Amniotic stem cell (primary cell): ENCODE measurements at places on chromosomes 6 and 20.

- no peak for DNase-seq
These were observed 1.5 kb downstream of the TMEM181 start for GRCh38 chr6:158561321-158561884.

GRCh38 chr6:170445487-170445886 lies 107.6 kb downstream of the PSMB1 start:
- no peak for DNase-seq

DNA sequence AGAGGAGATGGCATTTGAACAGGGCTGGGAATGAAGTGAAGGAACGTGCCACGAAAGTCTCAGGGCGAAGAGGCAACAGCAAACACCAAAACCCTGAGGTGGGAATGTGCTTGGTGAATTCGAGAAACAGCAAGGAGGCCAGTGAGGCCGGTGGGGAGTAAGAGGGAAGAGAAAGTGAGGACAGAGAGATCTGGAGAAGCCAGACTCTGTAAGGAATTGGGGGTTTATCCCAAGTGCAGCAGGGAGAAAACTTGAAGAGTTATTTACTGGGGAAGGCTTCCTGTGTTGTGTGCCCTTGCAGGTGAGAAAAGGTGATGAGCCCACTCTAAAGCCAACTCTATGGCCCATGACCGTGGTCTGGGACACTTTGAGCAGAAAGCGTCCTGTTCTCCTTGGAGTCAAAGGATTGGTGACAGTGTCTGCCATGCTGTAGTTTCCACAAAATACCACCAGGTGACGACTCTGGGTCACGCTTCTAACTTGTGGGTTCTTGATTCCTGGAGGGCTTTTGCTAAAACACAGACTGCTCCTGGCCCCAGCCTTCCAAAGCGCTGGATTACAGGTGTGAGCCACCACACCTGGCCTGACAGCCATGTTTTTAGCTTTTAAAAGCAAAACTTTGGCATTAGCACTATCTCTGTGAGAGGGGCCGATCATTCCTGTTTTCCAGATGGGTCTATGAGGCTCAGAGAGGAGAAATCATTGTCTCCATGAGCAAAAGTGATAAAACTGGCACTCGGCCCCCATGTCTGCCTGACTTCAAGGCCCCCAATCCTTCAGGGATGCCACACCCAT lies 18.0 kb upstream of the CSNK2A1 start:
- peak; percentile 41 for DNase-seq

DNA sequence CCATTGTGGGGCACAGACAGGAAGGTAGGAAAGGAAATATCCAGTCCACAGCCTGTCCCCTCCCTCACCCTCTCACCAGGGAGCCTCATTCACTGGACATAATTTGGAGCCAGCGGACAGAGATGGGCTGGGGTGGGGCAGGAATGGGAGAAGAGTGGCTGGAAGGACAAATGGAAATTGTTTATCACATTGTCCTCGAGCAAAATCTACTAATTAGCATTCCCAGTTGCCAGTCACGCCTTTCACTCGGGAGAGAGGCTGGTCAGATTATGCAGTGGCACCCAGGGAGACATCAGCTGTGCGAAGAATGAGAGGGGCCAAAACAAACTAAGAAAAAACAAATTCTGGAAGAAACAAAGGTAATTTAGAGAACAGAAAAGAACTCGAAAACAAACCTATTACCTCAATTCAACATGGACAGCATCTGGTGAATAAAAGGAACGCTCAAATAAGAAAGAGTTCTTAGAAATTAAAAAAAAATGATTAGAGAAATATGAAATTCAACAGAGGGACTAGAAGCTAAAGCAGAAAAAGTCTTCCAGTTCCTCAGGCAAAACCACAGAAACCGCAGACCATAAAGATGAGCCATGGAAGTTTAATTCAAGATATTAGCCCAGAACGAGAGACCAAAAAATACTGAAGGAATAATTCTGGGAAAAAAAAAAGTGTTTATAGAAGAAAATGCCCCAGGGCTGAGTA lies 108.5 kb upstream of the RALGAPA2 start:
- no peak for DNase-seq

GRCh38 chr6:47665112-47665511 lies 33.3 kb upstream of the ADGRF4 start:
- no peak for DNase-seq

GRCh38 chr20:25321262-25321831 lies 69.3 kb downstream of the ABHD12 start:
- no peak for DNase-seq

DNA sequence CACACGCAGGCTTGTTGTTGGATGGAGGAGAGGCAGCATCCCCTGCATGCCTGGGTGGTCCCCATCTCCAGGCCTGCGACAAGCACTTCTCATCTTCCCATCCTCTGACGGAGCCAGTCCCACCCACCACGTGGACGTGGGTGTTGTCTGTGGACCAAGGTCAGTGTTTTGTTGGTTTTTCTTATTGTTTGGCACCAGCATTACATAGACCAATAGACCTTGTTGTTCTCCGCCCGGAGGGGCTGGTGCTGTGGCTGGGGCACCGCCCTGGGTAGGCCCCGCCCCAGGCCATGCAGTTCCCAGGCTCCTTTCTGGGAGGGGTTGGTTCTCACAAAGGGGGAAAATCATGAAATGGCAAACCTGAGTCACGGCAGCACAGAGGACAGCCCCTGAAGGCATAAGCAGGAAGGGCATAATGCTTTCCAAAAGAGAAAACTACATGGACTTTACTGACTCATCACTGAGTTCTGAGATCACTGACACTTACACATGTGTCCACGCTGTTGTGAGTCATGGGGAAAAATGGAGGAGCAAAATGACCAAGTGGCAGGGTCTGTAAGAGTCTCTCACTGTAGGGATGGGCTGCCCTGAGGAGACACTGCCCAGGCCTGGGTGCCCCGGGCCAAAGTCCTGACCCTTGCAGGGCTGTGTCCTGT lies 90.8 kb downstream of the THBS2 start:
- DNase-seq: peak; percentile 96

- DNase-seq: no peak
These were observed 7.0 kb downstream of the UNC93A start for GRCh38 chr6:167298127-167298526.

DNA sequence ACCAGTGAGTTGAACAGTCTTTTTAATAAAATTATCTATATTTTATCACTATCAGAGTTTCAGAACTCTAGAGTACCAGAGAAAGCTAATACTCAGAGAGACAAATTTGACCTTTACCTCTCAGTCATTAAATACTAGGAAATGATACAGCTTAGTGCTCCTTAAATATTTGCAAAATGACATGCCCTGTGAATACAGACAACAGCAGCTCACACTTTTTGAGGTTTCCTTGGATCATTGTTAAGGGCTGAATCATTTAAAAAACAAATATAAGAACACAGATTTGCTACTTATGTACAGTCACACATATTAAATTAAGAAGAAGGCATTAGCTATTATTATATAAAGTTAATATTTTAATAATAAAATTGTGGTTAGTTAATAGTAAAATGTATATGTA lies 1158.7 kb upstream of the EYS start:
- DNase-seq: no peak

- DNase-seq: no peak
These were observed 30.9 kb upstream of the ALDH8A1 start for GRCh38 chr6:134980846-134981245.

DNA sequence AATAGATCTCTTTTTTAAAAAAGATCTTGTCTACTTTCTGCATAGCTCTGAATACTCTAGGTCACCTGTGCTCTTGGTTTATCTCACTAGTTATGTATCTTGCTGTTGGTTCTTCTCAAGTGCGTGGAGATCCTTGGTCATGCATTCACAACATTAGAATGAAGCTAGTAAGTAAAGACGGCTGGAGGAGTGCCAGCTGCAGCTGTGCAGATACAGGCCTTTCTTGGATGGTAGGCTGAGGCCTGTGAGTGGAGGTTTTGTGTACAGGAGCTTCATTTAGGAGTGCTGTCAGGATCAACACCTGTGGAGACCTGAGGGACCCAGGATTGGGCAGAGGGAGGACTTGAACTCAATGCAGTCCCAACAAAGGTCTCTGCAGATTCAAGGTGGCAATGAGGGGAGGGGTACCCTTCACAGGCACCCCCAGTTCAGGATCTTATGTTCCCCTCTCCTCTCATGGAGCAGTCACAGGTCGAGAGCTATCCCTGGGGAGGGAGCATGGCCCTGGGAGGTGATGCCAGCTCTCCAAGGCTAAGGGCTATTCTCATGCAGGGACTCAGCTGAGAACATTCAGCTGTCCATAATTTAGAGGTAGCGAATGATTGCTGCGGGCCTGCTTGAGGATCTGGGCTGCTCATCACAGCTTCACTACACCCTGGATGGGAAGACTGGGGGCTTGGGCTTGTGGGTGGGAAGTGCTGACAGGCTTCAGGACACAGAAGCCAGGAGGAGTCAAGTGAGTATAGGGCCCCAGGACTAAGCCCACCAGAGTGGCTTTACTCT lies 98.9 kb upstream of the ENPP5 start:
- DNase-seq: no peak

GRCh38 chr6:89834884-89835792 lies 5.5 kb downstream of the CASP8AP2 start:
- no peak for DNase-seq

DNA sequence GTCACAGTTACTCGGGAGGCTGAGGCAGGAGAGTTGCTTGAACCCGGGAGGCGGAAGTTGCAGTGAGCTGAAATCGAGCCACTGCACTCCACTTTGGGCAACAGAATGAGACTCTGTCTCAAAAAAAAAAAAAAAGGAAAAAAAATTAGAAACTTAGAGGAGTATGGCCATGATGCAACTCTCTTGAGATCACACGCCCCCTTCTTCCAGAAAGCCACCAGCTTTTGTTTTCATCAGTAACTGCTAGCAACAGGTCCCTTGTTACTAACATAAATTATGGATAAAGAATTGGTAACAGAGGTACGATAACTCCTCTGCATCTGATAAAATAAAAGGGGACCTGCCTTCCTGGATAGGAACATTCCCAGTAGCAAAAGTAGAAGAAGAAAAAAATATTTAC lies 308.2 kb downstream of the CD83 start:
- DNase-seq: no peak

DNA sequence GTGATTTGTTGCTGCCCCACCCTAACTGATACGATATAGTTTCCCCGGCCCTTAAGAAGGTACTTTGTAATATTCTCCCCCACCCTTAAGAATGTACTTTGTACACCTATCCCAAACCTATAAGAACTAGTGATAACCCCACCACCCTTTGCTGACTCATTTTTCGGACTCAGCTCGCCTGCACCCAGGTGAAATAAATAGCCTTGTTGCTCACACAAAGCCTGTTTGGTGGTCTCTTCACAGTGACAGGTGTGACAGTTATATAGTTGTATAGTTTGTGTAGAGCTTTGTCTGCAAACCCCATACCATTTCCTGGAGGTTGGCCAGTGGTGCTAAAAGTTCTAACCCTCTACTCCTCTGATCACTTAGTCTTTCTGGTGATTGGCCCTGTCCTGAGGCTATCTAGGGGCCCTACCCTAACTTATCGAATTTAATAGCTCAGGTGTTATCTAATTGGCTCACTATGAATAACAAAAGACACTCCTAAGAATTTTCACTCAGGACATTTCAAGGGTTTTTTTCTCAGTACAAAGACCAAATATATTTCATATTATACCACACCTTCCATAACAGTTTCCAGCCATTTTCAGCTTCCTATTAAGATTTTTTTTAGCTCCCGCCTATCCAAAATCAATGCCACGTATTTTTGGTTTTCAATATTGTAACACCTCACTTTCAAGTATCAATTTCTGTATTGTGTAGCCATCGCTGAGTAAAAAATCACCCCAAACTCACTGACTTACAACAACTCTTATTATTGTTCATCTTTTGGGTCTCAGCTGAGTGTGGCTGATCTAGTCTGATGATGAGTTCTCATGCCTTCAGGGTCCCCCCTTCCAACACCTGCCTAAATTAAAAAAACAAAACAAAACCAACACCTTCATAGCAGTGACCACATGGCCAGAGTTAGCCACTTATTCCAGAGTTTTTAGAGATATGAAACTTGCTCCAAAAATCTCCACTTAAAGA lies 9.8 kb upstream of the BTN1A1 start:
- DNase-seq: no peak

GRCh38 chr6:9612489-9612888 lies 802.4 kb downstream of the TFAP2A start:
- no peak for DNase-seq

- DNase-seq: no peak
These were observed 264.7 kb downstream of the DLL1 start for GRCh38 chr6:170025935-170026750.

DNA sequence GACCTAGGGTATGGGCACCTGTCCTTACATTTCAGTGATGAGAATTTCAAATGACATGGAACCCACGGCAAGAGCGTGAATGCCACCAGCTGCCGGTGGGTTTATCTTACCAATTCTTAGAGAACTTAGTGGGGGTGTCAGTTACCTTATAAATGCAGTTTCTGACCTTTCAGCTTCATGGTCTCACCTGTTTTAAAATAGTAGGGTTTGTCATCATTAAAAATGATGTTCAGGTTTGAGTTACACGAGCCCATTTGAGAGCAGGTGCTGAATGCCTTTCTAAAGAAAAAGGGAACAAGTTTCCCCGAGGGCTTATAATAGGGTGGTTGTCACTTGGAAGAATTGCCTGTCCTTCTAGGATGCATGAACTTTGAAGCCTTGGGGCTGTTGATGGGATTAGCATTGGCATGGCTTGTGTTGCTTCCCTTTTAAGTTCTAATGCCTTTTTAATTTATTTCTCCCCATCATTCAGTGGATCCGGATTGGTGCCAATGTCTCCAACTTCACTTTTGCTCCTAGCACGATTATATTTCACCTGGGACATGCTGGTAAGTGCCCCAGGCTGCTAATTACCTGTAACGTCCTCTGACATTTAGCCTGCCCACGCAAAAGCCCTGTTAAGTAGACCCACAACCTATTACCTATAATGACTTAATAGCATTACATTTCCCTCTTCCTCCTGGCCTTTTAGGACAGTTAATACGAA lies 27.9 kb downstream of the GHRH start:
- DNase-seq: no peak

GRCh38 chr6:79201143-79201542 lies 33.3 kb downstream of the HMGN3 start:
- no peak for DNase-seq

DNA sequence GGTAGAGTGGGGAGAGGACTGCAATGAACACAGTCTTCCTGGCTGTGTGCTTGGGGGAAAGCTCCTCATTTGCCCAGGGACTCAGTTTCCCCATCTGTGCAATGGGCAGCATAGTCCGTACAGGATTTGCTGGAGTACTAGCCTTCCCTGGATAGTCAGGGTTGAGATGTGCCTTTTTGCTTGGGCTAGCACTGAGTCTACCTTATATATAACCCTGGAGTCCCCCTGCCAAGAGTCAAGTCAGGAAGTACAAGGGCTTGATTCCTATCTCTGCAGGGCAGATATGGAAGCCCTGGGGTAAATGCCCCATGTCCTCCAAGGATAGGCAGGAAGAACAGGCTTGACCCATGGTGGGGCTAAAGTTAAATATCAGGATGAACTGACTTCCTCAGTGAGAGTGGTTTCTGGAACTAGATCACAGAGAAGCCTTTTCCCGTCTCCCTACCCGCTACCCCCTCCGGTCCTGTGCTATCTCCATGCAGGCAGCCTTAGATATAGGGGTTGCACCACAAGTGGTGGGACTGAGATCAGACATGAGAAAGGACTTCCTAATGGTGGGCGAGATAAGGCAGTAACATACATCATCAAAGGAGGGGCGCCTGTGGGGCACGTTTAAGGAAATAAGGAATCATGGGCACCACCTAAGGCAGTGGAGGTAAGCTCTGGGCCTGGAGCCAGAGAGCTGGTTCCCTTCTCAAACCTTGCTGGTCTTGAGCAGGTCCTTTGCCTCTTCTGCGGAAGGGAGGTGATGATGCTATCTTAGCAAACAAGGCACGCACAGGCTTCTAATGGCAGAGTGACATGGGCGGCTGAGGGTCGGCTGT lies 157.9 kb downstream of the MRPL14 start:
- no peak for DNase-seq
